Activated naive CD4-positive, alpha-beta T cell treated with anti-CD3 and anti-CD28 coated beads, Interleukin-2, amount 50 U/mL, for 16 hours (primary cell): ENCODE measurements at places on chromosomes 11 and 22.

DNA sequence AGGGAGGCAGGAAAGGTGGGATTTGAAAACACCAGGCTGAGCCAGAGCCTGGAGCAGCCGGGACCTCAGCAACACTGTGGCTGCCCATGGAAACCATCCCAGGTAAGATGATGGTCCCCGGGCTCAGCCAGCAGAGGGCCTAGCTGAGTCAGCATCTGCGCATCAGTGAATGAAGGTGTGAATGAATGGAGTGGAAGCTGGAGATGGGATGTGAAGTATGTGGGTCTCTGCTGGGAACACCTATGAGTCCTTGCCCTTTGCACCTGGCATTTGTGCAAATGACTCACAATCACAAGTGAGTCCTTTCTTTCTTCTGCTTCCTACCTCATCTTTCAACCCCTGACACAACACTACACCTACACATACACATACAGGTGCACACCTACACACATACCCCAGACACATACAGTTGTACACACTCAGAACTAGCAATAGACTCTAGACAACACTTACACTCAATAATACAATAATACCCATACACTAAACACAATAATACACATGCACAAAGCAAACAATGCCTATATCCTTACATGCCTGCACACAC lies 62.8 kb upstream of the PRDM11 start:
- DNase-seq = no peak

DNA sequence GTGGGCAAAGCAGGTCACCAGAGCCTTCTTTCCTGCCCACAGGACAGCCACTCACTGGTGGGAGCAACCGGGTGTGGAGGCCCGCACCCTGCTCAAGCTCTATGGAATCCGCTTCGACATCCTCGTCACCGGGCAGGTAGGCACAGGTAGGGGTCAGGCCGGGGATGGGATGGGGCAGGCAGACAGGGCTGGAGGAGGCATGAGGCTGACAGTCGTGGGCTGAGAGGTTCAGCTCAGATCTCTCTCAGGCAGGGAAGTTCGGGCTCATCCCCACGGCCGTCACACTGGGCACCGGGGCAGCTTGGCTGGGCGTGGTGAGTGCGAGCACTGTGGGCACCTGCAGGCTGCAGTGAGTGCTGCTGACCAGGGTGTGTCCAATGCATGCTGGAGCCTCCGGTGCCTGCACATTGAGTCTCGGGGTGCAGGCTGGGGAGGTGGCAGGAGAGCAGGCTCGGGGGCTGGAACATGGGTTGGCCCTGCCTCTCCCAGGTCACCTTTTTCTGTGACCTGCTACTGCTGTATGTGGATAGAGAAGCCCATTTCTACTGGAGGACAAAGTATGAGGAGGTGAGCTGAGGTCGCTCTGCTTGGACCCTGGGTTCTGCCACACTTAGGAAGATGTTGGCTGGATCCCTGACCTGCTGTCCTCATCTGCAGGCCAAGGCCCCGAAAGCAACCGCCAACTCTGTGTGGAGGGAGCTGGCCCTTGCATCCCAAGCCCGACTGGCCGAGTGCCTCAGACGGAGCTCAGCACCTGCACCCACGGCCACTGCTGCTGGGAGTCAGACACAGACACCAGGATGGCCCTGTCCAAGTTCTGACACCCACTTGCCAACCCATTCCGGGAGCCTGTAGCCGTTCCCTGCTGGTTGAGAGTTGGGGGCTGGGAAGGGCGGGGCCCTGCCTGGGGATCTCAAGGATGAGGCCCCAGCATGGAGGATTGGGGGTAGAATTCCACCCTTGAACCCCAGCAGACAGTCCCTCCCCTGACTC lies 6.3 kb downstream of the SLC7A4 start:
- DNase-seq = no peak

DNA sequence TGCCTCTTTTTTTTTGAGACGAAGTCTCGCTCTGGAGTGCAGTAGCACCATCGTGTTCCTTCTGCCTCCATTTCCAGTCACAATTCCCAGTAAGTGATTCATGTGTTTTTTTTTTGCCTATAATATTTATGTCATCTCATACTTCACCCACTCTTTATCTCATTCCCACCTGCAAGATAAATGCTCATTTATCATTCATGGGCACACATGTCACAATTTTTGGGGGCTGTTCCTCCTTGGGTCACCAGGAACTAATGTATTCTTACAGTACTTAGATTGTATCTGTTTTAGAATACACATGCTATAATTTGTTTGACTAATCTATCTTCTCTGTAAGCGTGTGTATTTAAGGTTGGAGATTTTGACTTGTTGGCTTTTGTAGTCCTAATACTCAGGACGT lies 222.7 kb downstream of the SWAP70 start:
- no peak for DNase-seq

DNA sequence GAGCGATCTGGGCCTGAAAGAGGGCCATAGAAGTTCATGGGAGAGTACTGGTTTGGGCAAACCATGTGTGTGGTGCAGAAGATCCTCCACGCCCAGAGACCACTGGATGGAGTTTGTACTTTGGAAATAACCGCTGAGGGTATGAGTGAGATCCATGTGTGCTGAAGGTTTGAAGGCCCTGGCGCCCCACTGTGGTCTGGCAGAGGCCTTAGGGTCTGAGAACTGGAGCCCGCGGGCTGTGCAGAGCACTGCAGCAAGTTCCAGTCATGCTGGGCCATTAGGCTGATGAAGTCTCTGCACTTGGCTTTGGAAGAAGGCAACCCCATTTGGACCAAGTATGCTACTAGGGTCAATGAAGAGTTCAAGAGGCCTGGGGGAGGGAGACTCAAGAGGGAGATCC lies 186.4 kb downstream of the BUD13 start:
- no peak for DNase-seq

DNA sequence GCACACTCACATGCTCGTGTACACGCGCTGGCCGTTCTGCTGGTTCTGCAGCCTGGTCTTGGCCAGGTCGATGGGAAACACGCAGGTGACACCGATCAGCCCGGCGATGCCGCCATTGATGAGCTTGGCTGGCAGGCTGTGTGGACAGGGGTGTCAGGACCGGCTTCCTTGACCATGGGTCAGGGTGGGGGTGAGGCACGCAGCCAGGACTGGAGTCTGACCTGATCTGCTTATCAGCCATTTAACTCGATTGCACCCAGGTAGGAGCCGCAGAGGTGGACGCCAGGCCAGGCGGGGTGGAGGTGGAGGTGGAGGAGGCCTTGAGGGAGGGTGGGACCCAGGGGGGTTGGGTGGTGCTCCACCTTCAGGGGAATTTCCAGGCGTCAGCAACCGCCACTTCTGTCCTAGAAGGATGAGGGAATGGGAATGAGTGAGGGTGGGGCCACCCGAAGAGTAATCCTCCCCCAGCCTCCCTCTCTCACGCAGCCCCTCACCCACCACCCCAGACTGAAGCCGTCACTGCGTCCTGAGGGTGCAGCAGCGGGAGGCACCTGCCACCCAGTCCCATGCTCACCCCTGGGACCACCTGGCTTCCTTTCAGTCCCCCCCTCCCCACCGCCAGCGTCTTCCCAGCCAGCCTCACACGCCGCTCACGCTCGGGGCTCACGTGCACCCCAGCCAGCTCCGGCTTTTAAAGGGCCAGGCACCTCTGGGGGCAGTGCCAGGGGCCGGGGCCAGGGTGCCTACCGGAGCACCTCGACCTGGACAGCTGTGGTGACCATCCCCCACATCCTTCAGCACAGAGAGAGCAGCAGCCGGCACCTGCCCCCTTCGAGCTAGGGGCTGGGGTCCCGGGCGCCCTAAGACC lies 3.1 kb downstream of the SLC25A22 start:
- no peak for DNase-seq

- DNase-seq = no peak
Measured at GRCh38 chr11:75502138-75502537, 23.6 kb downstream of the GDPD5 start.

DNA sequence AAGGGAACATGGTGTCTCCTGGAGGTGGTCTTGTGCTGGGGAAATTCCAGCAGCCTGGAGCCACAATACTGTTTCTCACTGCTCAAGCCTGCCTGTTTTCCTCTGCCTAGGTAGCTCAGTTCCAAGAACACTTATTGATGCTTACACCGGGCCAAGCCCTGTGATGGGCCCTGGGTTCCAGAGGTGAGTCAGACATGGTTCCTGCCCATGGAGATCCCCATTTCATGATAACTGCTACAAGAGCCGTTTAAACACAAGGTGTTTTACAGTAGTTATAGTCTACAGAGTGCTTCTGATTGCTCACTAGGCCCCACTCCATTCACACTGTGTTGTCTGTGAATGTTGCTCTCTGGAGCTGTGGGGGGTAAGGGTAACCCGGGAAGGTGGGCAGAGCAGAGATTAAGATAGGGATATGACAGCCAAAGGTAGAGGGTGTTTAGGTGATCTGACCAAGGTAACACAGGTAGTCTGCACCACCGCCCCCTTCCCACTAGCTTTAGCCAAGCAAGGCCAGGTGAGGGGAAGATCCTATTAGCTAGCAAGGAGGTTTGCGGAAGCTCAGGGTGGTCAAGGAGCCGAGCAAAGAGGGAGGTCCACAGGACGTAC lies 696 bp upstream of the MICAL2 start:
- DNase-seq = no peak

GRCh38 chr11:4482445-4482844 lies at the start of gene OR52K1:
Gene OR52K1, plus strand, starts transcription at chr11:4482646. Its CDS starts 6,255 bp downstream, at chr11:4488901.
- DNase-seq = no peak

DNA sequence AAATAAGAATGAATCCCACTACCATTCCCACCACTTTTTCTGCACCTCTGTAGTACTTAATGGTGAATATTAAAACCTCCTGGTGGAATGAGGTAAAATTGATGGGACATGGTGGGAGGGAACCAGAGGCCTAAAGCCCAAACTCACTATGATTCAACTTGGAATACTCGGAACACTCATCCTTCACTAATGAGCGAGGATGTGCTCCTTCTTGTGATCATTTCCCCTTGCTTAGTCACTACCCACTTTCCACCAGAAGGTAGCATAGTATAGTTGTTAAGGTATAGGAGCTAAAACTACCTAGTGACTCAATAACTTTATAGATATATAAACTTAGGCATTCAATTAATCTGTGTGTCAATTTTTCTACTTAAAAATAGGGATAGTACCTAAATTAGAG lies 728.9 kb downstream of the OPCML start:
- DNase-seq = no peak

DNA sequence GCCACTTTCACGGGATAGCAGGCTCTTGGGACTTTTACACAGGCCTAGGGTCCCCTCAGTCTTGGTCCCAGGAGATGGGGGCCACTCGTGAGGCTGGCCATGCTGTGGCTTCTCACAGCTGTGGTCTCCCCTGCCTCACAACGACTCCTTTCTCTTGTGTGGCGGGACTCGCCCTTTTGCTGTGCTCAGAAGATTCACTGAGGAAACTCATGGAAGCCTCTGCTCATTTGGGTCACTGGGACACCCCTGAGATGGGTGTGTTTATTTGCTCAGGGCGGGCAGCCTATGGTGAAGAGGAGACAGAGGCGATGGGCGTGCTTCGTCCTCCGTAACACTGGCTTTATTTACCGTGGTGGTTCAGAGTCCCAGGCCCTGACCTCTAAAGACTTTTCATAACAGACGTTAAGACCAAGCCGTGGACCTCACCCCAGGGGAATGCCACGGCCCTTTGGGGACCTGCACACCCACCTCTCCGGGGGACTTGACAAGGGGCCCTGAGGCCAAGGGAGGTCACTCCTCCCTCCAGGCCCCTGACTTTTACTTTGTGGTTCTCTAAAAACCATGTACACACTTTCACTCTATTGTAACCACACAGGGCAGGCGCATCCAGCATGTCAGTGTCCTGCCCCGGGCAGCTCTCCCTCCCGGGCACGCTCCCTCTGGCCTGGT lies 15.5 kb downstream of the TEF start:
- DNase-seq = no peak

- DNase-seq = no peak
Measured at GRCh38 chr11:5928271-5928670, 13.8 kb upstream of the OR56A3 start.

DNA sequence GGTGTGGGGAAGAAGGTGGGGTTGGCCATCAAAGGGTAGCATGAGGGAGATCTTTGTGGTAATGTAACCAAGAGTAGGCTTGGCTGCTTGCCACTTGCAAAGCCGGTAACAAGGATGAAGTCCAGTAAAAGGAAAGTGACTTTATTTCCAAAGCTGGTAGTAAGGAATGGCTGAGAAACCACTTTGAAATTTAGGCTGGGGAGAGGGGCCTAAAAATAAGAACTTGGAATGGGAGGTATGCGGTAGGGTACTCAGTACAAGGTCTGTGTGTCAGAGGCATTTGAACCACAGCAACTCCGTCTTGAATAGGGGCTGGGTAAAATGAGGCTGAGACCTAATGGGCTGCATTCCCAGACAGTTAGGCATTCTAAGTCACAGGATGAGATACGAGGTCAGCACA lies 216.0 kb upstream of the ISX start:
- DNase-seq = no peak

GRCh38 chr11:110186456-110186855 lies 93.3 kb downstream of the ZC3H12C start:
- no peak for DNase-seq

GRCh38 chr22:43377896-43378704 lies 33.7 kb upstream of the MPPED1 start:
- DNase-seq = no peak

- DNase-seq = no peak
Measured at GRCh38 chr22:24086310-24086709, 75.2 kb downstream of the CABIN1 start.

GRCh38 chr11:35540526-35540925 lies 15.1 kb upstream of the PAMR1 start:
- no peak for DNase-seq

- DNase-seq = no peak
Measured at GRCh38 chr11:132242632-132243031, 872.2 kb downstream of the NTM start.

DNA sequence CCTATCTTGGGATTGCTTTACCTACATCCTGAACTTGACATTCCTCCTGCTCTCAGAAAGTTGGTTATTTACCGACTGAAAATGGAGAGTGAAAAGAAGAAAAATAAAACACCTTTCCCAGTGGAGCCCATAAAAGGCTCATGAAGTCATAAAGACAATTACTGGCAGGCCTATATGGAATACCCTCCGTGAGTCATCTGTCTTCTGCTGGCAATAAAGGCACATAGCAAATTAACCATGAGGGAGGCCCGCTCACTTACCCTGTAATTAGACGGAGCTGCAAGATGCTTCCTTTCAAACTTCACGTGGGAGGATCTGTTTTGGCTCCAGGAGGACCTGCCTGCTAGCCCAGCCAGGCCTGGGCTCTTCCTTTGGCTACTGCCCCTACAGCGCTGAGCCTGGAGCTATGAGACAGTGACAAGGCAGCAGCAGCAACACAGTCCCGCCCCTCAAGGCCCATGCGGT lies 540.4 kb downstream of the BUD13 start:
- no peak for DNase-seq

- no peak for DNase-seq
Measured at GRCh38 chr11:10619131-10619680, 50.7 kb upstream of the LYVE1 start.

DNA sequence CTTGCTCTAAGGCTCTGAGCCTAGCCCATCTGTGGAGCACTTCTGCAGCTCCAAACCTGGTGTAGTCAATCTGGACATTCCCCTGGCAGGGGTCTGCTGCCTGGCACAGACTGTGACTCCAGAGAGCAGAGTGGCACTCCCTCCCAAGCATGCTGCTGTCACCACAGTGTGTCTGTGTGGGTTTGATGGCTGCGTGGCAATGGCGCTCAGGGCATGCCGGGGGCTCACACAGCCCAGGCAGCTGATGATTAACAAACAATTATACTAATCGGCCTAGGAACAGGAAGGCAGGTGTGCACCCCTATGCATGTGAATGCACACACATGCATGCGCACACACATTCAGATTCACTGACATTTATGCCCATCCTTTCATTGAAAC lies 9.0 kb upstream of the NECTIN1 start:
- no peak for DNase-seq

GRCh38 chr11:106446955-106447354 lies 369.5 kb downstream of the AASDHPPT start:
- DNase-seq = no peak
